Fibroblast of skin of right quadriceps (primary cell): ENCODE measurements at places on chromosomes 6 and 20.

DNA sequence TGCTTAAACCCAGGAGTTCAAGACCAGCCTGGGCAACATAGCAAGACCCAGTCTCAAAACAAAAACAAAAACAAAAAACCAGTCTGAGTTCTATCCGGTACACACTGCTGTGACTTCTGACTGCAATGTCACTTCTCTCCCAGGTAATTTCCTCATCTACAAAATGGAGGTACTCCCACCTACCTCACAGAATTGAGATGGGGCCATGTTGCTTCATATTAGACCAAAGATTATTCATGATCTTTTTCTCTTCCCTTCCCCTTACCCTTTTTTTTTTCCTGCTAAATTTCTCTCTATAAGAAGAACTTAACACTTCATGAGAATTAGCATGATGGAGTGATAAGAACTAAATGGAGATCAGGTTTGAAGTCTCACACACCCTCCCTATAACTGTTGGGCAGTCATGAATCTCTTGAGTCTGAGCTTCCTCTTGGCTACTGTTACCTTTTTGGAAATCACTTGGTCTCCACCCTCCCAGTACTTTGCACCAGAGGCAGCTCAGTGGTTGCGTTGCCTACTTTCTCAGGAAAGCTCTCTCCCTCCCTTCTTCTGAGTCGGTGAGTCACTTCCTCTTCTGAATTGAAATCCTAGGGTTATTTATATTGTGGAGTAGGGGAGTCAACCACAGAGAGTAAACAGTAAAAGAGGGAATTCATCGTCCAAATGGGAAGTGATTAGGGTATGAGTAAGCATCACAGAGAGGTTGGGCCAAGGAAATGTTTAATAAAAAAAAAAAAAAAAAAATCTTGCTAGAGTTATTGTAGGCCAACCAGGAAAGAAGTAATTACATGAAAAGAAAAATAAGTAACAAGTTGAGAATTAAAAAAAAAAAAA lies 59.9 kb upstream of the MAP7 start:
- DNase-seq: peak; percentile 99

GRCh38 chr6:6579281-6579680 lies 9.2 kb upstream of the LY86 start:
- DNase-seq: no peak

GRCh38 chr6:149451376-149452036 lies 33.3 kb downstream of the ZC3H12D start:
- DNase-seq: no peak

- DNase-seq: no peak
These were observed 794.8 kb downstream of the HACE1 start for GRCh38 chr6:104064876-104065275.

DNA sequence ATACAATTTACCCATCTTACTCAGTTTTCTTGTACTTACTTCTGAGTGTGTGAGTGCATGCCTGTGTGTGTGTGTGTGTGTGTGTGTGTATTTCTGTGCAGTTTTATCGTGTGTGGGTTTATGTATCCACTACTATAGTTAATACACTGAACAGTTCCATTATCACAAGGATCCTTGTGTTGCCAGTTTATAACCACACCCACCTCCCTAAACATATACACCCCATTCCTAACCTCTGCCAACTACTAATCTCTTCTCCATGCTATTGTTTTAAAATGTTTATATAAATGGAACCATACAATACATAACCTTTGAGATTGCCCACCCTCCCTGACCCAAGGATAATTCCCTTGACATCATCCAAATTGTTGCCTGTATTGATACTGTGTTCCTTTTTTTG lies 18.7 kb downstream of the POFUT1 start:
- no peak for DNase-seq

DNA sequence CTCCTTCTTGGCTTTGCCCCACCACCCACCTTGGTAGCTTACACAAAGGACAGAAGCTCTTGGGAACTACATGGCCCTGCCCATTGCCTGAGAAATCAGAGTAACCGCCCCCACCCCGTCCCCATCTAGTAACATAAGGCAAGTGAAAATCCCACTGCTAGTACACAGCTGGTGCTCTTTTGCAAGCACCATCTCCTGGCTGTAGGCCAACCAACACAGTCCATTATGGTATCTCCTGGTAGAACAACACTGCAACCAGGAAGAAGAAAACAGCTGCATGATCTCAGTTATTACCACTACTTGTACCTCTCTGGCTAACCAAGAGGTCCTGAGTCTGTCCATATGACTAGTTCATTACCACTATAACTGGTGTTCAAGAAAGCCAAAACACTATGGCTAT lies 841.1 kb upstream of the MANEA start:
- DNase-seq: no peak

DNA sequence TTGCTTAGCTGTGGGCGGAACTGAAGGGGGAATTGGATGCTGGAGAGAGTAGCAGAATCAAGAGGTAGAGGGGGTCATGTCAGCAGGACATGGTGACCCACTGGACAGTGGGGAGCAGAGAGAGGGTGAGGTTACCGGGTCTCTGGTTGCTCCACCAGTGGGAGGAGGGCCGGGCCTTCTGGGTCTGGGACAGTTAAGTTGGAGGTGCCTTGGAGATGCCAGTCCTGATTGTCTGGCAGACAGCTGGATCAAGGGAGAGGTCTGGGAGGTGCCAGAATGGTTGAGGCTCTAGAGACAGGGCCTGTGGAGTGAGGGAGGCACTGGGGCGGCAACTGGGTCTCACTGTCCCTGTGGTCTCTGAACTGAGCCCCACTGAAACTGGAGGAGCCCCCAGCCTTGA lies 24.6 kb downstream of the MANBAL start:
- no peak for DNase-seq

- peak; percentile 3 for DNase-seq
These were observed 108.7 kb upstream of the MAP3K4 start for GRCh38 chr6:160882791-160883279.
